Fibroblast of the aortic adventitia (primary cell): ENCODE measurements at places on chromosomes 12 and 14. TPM values are rescaled to one million over a fixed set of nuclear protein-coding genes. Genes with fewer than 3 reads are reported as not detected.

AICDA gene
- not detected in 2 replicates for total RNA-seq

GRCh38 chr12:8609061-8609570 lies 3.5 kb downstream of the AICDA start:
- peak; percentile 78 for DNase-seq

KRT77 gene
- not detected in 2 replicates for total RNA-seq

DNA sequence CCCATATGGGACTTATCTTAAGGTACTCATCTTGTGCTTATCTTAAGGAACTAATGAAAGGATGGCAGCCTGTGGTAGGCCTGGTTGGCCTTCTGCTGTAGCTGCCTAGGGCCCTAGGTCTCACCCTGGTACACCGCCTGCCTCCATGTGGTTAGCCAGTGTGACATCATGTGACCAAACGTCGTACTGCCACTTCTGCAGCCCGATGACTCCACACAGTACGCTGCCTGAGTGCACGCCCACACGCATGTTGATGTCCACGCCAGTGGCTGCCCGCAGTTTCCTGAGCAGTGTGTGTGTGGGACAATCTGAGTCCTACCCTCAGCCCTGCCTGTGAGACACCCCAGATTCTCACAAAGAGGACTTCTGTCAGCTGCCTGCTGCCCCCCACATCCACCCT lies 5.1 kb downstream of the ADCY4 start:
- DNase-seq = no peak

KNTC1 gene
- total RNA-seq = 14.9 and 69.3 TPM in 2 replicates

DNA sequence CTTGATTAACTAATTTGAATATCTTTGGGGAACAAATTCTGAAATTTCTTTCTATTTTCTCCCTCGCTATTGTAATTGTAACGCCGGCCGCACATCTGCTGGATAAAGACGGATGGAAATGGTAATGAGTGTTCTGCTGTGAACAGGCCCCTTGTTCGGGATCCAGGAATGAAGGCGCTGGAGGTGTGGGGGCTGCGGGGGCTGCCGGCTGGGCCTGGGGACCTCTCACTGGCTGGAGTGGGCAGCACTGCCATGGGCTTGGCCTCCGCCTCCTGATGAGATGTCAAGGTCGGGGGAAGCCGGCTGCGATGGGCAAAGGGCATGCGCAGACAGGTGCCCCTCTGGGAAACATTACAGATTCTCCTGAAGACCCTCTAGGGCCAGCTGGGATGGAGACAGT lies 175.4 kb downstream of the PHETA1 start:
- DNase-seq = no peak

- peak; percentile 35 for DNase-seq
Observed at GRCh38 chr12:6899837-6900519, 4.6 kb upstream of the LRRC23 start.

CCDC198 gene
- total RNA-seq = not detected in 2 replicates

RARG gene
- total RNA-seq = 43.9 and 69.4 TPM in 2 replicates

GDF3 gene
- total RNA-seq = not detected in 2 replicates

SIRT4 gene
- total RNA-seq = 0.90 and 3.6 TPM in 2 replicates

DNA sequence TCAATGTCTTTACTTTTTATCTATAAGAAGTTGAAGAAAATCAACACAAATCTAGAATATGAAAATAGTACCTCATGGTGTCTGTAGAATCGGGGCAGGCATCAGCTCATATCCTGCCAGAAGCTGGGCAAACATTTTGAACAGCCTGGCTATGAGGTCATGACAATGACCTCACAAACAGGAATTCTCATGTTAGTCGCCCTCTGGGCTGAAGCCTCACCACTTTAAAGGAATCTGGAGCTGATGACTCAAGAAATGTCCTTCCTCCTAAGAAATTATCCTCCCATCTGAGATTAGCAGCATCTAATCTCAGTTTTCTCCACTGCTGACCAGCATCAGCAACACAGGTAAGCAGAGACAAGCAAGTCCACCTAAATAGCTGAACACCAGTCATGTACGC lies 27.1 kb downstream of the CLIP1 start:
- DNase-seq = peak; percentile 85

VRTN gene
- total RNA-seq = not detected in 2 replicates

- DNase-seq = no peak
Observed at GRCh38 chr12:27915021-27915420, 57.5 kb downstream of the PTHLH start.

DNA sequence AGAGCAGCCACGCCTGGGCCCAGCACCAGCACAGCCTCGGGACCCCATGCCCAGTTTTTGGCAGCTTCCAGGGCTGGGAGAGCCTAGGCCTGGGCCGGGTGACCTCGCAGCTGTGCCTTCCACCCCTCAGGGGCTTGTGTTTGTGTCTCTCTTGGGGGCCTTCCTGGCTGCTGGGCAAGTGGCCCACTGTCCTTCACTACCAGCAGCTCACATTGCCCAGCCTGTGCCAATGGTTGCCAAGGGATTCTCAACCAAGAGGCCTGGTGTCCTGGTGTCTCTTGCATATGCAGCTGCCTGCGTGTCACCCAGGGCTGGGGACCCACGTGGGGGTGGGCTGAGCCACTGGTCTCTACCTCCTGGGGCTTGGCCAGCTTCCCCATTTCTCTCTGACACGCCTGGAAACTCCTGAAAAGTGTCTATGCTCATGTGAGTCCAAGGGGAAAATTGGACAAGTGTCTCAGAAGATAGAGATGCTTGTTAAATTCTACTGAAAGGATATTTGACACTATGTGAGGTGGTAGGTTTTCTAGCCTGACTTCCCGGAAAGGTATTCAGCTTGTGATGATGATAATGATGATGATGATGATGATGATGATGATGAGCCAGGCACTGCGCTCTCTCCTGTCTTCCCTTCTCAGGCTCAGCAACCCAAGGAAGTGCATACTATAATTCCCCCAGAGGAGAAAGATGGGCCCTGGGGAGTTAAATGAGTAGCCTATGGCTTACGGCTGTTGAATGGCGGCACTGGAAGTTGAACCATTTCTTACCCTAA lies 48.8 kb upstream of the ESRRB start:
- DNase-seq = no peak

DNA sequence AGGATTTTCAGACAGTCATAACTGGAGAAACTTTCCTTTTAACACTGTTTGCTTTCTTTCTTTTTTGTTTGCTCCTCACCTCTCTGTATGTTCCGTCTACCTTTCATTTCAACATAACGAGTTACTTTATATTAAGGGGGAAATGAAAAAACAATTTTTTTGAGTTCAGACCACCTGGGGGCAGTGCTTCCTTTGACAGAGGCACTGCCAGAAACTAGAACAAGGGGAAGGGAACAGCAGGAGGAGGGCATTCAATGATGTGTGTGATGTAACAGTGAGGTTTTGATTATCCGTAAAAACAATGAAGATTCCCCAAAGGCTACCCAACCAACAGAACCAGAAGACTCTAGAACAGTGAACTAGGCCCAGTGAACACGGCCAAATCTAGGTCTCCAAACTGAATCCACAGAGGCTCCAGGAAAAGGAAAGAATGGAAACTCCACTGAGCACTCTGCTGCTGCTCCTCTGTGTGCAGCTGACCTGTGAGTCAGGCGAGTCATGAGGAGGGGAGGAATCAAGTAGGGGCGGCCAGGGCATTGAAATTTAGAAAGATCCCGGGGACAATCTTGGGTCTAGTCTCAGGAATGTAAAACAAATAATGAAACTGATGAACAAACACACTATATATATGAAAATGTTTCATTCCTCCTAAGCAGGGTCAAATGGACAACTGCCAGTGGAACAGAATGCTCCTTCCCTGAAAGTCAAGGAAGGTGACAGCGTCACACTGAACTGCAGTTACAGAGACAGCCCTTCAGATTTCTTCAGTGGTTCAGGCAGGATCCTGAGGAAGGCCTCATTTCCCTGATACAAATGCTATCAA lies 323.5 kb downstream of the DAD1 start:
- no peak for DNase-seq

GRCh38 chr14:34004881-34005280 lies 54.0 kb upstream of the EGLN3 start:
- DNase-seq = no peak

- no peak for DNase-seq
Observed at GRCh38 chr14:48686650-48687049, 899.5 kb downstream of the RPS29 start.

DNA sequence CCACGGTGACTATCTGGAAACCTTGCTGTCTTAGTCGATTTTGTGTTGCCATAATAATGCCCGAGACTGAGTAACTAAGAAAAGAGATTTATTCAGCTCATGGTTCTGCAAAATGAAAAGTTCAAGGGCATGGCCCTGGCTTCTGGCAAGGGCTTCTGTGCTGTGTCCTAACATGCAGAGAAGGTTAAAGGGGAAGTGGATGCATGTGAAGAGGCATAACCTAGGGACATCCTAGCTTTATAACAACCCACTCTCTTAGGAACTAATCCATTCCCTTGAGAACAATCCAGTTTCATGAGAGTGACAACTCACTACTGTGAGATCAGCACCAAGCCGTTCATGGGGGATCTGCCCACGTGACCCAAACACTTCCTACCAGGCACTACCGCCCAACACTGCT lies 11.5 kb downstream of the FLVCR2 start:
- DNase-seq = no peak

DNA sequence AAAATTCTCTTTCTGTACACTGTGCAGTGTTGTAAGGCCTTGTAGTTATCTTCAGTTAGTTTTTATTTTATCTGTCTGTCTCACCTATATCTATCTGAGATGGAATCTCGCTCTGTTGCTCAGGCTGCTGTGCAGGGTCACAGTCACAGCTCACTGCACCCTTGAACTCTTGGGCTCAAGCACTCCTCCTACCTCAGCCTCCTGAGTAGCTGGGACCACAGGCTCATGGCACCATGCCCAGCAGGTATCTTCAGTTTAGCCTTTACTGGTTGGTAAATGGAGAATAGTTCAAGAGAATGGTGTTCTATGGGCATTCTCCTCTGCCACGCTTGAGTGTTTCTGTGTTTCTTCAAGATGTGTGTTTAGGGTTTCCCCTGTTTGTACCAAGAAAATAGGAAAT lies 13.6 kb downstream of the TULP3 start:
- DNase-seq = no peak

- DNase-seq = peak; percentile 65
Observed at GRCh38 chr14:94129758-94130414, 482 bp upstream of the IFI27L2 start.

GRCh38 chr12:82954572-82954971 lies 267.9 kb downstream of the TMTC2 start:
- no peak for DNase-seq

BICDL1 gene
- total RNA-seq = 1.8 TPM in 1 of 2 replicates, not detected in the other

FAM90A1 gene
- not detected in 2 replicates for total RNA-seq

DNA sequence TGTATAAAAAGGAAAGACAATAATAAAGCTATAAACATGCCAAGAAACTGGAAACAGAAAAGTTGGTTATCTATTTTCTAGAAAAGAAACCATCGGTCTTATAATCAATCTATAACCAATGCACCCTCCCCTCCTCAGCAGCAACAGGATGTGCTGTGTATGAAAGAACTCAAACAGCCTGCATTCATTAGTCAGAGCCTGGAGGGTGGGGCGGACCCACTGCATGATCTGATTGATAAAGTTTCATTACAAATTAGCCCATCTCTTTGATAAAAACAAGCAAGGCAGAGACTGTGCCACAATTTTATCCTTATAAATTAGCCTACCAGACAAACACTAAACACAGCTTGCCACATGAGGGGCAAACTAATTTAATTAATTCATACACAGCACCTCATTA lies 448.1 kb downstream of the BCAT1 start:
- no peak for DNase-seq

GRCh38 chr12:131808744-131809371 lies 19.3 kb upstream of the MMP17 start:
- DNase-seq = no peak

- DNase-seq = peak; percentile 69
Observed at GRCh38 chr12:124765581-124766489, 97.8 kb downstream of the SCARB1 start.

- no peak for DNase-seq
Observed at GRCh38 chr12:103879048-103879692, 38.1 kb upstream of the NT5DC3 start.

GRCh38 chr12:113888435-113888834 lies 77.7 kb downstream of the RBM19 start:
- DNase-seq = no peak

TCL1B gene
- total RNA-seq = 0.98 TPM in 1 of 2 replicates, not detected in the other

EML1 gene
- 80.3 and 163 TPM in 2 replicates for total RNA-seq

GRCh38 chr12:121996050-121996944 lies 25.4 kb upstream of the BCL7A start:
- peak; percentile 18 for DNase-seq

TTC9 gene
- total RNA-seq = 0.16 and 0.45 TPM in 2 replicates

TRPV4 gene
- total RNA-seq = 0.25 and 2.1 TPM in 2 replicates

DNA sequence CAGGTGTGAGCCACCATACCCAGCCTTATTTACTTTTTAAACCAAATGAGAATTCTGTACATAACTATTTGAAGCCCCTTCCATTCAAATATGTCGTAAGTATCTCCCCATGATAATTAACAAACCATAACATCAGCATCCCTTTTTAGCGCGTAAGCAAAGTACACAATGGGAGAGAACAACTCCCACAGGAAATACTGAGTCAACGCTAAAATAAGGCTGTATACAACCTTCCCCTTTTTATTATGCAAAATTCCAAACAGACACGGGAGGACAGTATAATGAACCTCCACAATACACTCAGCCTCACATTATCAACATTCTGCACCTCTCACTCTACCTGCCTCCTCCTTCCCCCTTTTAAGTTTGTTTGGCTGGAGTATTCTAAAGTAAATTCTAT lies 73.5 kb downstream of the CCDC88C start:
- DNase-seq = no peak

- no peak for DNase-seq
Observed at GRCh38 chr12:121295116-121295745, 1.3 kb downstream of the CAMKK2 start.

DNA sequence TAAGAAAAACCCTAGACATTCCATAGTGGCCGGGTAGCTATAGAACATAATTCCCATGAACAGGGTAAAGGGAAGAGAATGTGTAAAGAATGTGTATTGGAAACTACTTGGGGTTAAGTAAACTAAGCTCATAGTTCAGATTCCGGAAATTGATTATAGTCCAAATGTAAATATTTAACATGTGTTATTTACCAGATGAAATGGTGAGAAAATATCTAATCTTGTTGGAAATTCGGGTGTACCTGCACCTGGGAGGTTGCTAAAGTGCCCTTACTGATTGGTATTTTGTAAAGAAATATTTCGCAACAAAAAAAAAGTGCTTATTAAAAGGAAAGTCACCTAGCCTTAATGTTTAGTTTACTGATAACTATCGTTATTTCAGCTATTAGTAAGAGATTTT lies 14.4 kb downstream of the RASSF9 start:
- DNase-seq = no peak

ESR2 gene
- under 0.01 and 0.16 TPM in 2 replicates for total RNA-seq

DNA sequence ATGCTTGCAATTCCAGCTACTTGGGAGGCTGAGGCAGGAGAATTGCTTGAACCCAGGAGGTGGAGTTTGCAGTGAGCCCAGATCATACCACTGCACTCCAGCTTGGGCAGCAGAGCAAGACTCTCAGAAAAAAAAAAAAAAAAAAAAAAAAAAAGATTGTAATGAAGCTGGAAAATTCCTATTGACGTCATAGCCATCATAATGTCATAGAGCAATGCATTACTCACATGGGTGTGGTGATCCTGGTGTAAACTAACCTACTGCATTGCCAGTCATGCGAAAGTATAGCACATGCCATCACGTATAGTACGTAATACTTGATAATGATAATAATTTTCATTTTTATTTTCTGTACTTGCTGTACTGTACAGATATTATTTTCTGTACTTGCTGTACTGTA lies 42.7 kb upstream of the NID2 start:
- DNase-seq = peak; percentile 79

NEUROD4 gene
- not detected in 2 replicates for total RNA-seq

- no peak for DNase-seq
Observed at GRCh38 chr12:62578726-62579125, 112.1 kb downstream of the MON2 start.

EPYC gene
- not detected in 2 replicates for total RNA-seq

GRCh38 chr12:82756303-82756702 lies 69.6 kb downstream of the TMTC2 start:
- DNase-seq = no peak
